Motor neuron (in vitro differentiated cells): ENCODE measurements at places on chromosomes 11 and 22. TPM values are rescaled to one million over a fixed set of nuclear protein-coding genes. Genes with fewer than 3 reads are reported as not detected.

The ADM2 gene
- total RNA-seq, result 7.6 and 9.4 TPM in 2 replicates

GRCh38 chr11:27112946-27113345 is 72.3 kb downstream of the BBOX1 start:
- no peak for ATAC-seq

GRCh38 chr22:23763579-23763945 is 772 bp downstream of the C22orf15 start:
- ATAC-seq, result peak; percentile 3

The PANX2 gene
- 1.9 and 2.1 TPM in 2 replicates for total RNA-seq

DNA sequence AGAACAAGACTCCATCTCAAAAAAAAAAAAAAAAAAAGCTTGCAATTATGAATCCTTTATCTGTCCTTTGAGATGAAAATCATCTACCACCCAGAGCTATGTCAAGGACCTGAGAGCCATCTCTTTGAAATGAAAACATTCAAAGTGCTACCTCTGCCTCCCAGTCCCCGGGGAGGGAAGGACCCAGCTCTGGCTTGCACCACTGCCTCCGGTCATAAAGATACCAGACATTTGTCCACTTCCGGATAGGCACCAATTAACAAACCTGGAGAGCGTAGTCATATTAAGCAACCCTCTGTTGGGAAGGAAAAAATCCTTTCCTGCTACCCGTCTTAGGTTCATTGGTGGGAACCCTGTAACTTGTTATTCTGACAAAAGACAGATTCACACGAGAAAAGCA is 98.6 kb downstream of the ARHGAP8 start:
- no peak for ATAC-seq

- ATAC-seq, result peak; percentile 35
Observed at GRCh38 chr11:123357990-123358827, 71.9 kb upstream of the GRAMD1B start.

The CCDC73 gene
- total RNA-seq, result 0.29 and 0.45 TPM in 2 replicates

The DLG2 gene
- 1.8 and 2.2 TPM in 2 replicates for total RNA-seq

DNA sequence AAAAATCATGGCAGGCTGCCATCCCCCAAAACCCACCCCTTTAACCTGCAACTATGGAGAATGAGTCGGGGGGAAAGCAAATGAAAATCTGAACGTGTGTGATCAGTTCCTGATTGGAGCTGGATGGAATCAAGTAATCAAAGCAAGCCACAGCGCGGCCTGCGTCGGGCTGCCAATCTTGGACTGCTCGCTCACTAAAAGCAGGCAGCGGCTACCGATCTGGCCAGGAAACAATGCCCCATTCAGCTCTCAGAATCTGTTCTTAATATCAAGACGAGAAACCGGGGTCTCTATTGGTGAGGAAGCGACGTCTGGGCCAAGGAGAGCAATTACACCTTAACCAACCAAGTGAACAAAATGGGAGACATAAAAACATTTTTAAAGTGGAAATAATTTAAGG is 472.2 kb downstream of the SOX6 start:
- ATAC-seq, result no peak

The SLC29A2 gene
- total RNA-seq, result 14.8 and 15.7 TPM in 2 replicates

DNA sequence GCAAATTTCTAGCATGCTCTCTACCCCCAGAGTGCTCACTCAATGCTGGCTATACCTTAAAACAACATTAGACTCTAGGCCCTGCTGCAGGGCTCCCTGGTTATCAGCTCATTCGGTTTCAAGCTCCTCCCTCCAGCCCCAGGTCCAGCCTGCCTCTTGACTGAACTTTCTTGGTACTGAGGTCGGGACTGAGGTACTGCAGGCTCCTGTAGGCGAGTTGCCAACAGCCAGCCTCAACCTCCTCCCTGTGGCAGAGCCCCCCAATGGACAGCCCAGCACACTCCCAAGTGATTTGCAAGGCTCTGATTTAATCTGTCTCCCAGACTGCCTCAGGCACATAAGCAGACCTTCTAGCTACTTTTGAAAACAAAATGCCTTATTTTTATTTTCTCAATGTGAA is 73.6 kb upstream of the EIF3M start:
- ATAC-seq, result no peak

DNA sequence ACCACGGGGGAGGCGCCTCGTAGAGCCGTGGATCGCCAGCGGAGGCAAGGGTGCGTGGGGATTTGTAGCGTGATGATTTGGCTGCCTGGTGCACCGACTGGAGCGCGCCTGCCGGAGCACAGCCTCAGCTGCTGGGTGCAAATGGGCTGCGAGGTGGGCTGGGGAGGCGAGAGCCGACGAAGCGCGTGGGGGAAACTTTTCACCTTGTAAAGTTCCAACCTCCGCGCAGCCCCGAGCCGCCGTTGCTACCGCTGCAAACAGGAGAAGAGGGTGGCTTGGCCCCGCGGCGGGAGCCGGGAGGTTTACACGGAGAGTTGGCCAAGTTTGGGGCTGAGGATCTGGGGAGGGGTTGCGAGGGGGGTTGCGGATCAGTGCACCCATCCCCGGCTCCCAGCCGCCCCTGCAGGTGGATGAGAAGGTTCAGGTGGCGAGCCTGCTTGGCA is 528 bp downstream of the FAT3 start:
- peak; percentile 0 for ATAC-seq

The SCUBE1 gene
- 0.15 and 0.48 TPM in 2 replicates for total RNA-seq

DNA sequence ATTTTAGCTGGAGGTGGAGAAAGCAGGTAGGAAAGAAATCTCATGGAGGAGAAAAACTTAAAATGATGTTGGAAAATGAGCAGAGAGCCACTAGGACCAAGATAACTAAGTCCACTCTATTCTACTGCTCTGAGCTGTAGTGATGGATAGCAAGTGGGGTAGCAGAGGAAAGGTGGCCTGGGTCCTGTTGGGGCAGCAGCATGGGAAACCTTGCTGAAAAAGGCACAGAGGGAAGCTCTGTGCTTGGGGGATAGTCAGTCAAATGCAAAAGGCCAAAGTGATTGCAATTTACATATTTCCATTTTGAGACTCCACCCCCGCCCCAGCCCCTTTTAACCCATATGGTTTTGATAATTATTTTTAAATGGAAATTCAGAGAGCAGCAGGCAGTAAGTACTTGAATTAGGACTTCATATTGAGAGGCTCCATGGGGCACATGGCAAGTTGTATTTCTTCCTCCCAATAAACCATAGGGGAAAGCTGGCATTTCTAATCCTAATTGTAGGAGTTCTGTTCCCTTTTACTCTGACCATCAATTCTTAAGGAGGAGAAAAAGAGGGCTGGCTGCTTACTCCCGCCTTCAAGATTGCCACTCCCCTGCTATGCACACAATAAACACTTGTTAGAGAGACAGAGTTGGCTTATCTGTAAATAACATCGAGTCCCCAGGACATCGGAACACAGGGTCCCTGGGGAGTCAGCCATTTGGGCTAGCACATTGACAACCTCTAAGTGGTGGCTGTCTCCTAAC is 1341.5 kb upstream of the TENM4 start:
- ATAC-seq, result no peak

DNA sequence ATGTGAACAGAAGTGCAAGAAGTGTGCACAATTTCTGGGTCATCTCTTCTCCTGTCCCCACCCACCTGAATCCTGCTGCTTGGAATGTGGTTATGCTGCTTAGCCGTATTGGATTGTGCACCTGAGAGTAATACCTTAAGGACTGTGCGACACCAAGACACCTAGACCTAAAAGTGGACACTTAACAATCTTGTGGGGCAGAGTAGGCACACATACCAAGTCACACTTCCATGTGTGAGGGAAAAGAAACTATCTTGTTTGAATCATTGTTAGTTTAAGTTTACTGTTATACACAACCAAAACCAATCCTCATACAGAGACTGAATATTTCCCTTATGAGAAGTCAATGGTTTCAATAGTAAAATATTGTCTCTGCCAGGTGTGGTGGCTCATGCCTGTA is 93.7 kb downstream of the CCDC83 start:
- ATAC-seq, result no peak

The GLYATL2 gene
- 3.0 and 3.5 TPM in 2 replicates for total RNA-seq

DNA sequence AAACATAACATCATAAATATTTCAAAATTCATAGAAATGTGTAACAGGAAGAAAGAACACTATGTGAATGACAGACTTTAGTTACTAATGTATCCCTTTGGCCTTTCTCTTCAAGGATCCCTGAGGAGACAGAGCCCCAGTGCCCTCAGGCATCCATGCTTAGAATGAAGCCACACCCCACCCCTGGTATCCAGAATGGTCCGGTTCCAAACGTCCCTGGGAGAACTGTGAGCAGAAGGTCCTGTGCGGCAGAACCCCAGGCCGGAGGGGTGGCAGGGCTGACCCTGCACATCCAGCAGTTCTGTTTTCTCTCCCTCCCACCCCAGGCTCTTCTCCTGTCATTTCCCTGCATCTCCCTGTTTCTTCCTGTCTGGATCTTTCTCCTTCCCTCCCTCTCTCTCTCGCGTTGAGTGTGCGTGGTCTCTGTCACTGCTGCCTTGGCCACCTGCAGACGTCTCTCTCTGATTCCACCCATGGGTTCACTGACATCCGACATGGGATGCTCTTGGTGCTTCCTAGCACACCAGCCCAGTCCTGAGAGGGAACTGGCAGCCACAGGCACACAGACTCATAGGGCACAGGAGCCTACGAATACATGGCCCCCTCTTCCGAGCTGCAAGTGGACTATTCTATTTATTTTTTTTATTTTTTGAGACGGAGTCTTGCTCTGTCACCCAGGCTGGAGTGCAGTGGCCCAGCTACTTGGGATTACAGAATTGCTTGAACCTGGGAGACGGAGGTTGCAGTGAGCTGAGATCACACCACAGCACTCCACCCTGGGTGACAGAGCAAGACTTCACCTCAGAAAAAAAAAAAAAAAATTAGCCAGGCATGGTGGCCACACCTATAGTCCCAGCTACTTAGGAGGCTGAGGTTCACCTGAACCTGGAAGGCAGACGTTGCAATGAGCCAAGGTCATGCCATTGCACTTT is 5.7 kb downstream of the RFPL1 start:
- peak; percentile 67 for ATAC-seq

DNA sequence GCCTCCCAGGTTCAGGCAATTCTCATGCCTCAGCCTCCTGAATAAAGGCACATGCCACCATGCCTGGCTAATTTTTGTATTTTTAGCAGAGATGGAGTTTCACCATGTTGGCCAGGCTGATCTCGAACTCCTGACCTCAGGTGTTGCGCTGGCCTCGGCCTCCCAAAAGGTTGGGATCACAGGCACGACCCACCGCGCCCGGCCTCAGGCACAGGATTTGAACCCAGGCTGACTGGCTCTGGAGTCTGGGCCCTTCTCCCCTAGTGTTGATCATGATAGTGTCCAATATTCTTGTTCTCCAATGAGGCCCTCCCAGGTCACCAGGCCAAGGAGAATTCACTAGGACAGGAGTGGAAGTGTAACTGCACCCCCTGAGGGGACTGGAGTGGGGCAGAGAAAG is 401.9 kb downstream of the LARGE1 start:
- ATAC-seq, result no peak

GRCh38 chr11:15607361-15608036 is 492.8 kb downstream of the INSC start:
- ATAC-seq, result no peak

The DSCAML1 gene
- total RNA-seq, result 0.71 and 0.97 TPM in 2 replicates

The SCGB1C1 gene
- total RNA-seq, result not detected in 2 replicates

DNA sequence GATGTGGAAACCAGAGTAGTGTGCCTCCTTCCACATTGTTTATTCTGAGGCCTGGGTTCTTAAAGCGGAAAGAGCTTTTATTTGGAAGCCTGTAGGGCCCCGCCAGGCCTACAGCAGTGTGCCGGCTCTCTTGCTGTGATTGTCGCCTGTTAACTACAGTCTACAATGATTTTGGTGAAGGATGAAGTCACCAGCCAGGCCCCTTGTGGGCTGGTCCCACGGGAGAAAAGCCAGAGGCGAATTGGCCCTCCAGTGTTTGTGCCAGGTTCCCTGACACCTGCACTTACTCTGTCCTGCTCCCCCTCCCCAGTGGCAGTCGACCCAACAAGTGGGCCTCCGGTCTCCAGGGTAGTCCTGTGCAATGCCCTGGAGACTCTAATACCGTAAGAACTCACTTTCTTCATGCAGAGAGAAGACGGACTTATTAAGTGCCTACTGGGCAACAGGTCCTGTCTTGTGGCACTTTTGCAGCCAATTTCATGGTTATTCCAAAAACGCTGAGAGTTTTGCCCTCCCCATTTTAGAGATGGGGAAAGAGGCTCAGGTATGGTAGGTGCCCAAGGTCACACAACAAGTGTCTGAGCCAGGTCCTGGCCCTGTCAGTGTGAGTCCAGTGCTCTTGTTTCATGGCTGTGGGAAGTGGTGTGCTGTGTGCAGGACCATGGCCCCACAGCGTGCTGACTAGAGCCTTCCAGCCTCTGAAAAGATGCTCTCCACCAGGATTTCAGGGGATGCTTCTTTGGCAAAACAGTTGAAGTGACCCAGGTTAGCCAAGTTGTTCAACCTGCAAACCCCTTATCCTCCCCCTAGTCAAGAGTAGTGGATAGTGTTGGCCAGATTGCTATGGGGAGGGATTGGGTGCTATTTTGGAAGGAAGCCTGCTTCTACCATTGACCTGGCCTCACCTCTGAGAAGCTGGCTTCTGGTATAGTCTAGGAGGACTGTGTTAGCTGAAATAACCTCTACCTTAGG is 1.4 kb downstream of the MICAL2 start:
- no peak for ATAC-seq

- peak; percentile 47 for ATAC-seq
Observed at GRCh38 chr11:113265362-113265761, 49.0 kb upstream of the TTC12 start.

The RNF26 gene
- total RNA-seq, result 8.0 and 9.1 TPM in 2 replicates

The OR51B4 gene
- not detected in 2 replicates for total RNA-seq

The MYOD1 gene
- total RNA-seq, result 0.49 and 0.62 TPM in 2 replicates
